G401 (cell line): ENCODE measurements at places on chromosomes 3 and 15. TPM values are rescaled to one million over a fixed set of nuclear protein-coding genes. Genes with fewer than 3 reads are reported as not detected.

DNA sequence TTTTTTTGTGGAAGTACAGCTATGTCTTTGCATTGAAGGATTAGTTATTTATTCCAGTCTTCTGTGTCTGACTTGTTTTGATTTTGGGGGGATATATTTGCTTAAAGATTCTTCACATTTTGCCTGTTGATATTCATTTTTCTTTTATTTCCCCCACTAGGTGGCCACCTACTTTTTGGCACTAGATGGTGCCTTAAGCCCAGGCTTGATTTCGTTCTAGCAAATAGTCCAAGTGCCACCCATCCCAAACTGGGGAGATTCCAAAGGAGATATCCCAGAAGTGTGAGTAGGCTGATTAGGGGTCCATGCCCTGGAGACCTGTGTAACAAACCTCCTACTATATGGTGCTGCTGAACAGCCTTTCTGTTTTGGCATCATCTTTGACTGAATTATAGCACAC, 80.0 kb upstream of the SPATA16 start:
- no peak for DNase-seq

GRCh38 chr3:50539356-50540286, 27.9 kb downstream of the C3orf18 start:
- no peak for DNase-seq

Gene EPHA6
- not detected in 2 replicates for total RNA-seq

Gene MYEF2
- total RNA-seq, result 11.3 and 13.3 TPM in 2 replicates

GRCh38 chr3:194139071-194139813, 3.3 kb downstream of the HES1 start:
- DNase-seq, result no peak

DNA sequence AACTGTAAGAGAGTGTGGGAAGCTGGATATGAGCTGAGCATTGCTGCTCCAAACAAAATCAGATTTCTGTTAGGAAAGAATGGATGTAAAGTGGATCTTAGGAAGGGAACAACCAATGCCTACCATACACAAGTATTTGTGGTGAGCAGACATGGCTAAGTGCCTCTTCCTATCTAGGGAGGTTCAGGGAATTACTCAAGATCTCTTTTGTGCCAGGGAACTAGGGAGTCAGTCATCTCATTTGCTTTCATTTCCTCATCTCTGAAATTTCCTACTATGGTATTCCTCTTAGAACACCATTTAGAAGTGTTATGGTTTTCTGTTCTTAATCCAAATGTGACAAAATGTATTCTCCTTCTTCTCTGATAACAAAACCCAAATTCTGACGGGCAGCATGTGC, 396.5 kb downstream of the FHIT start:
- no peak for DNase-seq

- no peak for DNase-seq
Observed at GRCh38 chr3:194537732-194538247, 51.0 kb upstream of the ATP13A3 start.

Gene CLDND1
- 25.6 and 27.2 TPM in 2 replicates for total RNA-seq

Gene SUCNR1
- 0.03 TPM in 1 of 2 replicates, not detected in the other for total RNA-seq

DNA sequence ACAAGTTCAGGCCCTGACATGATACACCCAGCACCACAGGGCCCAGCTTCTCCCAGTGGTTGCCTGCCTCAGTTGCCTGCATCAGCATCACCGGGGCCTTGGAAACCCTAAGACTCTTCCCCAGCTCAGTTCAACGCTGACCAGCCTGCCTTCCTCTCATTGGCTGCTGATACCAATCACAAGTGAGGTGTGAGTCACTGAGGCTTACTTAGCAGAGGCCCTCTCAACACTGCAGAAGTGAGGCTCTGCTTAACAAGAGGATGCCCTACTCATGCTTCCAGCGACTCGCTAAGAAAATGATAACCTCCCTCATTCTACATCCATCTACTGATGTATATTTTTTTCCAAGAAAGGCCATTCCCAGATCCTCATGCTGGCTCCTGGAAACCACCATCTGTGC, 151.9 kb downstream of the ADAMTS17 start:
- no peak for DNase-seq

Gene EPB42
- total RNA-seq, result not detected in 2 replicates

DNA sequence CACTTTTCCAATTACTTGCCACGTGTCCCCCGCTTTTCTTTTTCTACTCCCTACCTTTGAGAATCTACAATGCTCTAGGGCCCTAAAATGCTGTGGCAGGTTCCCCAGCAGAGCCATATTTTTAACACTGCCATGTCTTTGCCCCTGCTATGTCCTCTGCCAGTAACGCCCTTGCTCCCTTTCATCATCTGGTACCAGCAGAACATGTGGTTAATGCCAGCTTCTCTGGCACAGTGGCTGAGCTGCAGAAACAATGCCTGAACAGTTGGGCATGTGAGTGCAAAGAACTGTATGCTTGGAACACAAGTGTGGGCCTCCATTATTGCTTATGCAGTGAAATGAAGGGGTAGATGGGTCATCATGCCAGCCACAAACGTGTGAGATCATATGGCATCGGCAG, 287.6 kb downstream of the NEK10 start:
- no peak for DNase-seq

- DNase-seq, result no peak
Observed at GRCh38 chr3:7695049-7695448, 806.6 kb upstream of the LMCD1 start.

DNA sequence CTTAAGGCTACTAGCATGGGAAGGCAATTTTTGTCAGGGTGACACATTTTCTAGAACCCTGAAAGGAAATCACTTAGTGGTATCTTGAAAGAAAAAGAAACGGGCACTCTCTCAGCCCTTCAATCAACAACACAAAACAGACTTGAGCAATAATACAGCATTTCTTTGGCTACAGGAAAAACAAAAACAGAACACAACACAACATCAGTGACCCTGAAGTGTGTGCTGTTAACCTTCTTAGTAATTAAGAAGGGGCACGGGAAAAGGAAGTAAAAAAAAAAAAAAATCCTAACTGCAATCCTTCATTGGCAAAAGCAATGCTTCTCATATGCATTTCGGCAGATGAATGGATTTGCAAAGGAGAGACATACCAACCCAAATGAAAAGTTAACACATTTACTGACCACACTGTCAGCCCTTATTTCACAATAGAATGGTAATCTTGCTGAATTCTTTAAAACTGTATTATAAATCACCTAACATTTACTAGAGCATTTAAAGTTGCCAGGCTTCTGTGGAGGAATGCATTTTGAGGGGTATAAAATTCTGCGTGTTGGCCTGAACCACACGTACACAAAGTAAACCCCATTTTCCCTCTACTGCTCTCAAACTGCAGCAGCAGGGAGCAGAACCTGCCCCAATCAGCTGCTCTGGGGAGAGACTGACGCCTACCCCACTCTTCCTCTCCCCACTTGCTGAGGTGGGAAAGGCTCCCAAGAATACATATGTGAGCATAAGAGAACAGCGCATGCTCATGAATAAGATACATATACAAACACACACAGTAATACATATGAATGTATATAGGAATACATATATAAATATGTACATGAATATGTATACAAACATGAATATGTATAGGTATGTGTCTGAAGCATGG, 198.5 kb downstream of the FOXP1 start:
- DNase-seq, result no peak

DNA sequence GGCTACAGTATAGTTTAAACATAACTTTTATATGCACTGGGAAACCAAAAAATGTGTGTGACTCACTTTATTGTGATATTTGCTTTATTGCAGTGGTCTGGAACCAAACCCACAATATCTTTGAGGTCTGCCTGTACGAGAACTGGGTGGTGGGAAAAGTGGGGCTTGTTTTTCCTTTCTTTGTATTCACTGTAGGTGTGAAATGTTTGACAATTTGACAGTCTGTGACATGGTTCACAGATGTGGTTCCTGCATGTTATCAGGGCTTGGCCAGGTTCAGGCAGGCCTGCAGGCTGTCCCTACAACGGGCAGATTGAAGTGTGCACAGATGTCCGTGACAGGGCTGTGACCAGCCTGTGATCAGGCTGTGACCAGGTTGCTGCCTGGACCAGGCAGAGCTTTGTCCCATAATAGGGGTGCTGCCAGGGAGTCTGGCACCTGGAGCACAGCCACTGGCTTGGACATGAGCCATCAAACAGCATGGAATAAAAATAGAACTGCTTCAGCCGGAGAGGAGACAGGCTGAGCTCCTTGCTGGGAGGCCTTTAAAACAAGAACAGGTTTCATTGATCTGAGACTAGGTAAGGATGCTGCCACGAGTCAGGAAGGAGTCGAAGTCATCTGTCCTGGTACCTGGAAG, 61.0 kb downstream of the KLF13 start:
- DNase-seq, result peak; percentile 84

DNA sequence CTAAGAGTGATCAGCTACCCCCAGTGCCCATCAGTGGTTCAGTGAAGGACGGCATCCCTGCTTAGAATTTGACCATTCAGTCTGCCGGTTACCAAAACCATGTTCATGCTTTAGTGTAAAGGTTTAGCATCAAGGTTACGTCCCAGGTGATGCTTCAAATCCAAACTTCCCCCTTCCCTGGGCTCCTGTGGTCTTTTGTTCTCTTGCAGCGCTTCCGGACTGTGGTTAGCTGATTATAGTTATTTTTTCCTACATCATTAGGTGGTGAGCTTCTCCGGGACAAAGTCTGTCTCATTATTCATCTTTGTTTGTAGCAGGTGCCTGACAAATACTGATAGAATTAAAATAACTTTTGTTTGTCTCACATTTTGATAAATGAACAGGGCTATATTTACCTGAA, 28.3 kb upstream of the MYZAP start:
- DNase-seq, result no peak

DNA sequence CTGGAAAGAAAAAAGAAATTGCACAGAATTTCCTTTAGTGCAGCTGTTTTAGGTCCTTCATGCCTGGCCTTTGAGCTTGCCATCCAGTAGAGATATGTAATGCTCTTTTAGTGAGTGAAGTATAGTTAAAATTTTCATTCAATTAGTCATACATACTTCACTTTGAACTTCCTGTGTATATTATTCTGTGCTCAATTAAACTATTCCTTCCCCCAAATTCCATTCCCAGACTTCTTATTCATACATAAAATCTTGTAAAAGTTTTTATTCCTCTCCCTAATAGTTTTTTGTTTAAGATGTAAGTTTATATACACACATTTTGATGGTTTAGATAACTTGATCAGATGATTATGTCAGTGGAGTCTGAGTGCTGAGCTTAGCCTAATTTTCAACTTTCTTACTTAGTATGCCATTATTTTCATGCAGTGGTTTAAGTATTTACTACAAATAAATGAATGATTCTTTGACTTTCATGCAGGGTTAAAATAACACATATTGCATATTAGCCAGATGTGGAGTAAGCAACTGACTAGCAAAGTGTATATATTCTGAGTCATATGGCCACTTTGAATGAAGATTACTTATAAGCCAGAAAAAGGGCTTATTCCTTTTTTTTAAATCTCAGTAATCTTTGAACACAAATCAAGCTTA, 42.5 kb upstream of the ABHD10 start:
- no peak for DNase-seq

- DNase-seq, result peak; percentile 45
Observed at GRCh38 chr15:53808058-53808706, 48.7 kb upstream of the WDR72 start.

DNA sequence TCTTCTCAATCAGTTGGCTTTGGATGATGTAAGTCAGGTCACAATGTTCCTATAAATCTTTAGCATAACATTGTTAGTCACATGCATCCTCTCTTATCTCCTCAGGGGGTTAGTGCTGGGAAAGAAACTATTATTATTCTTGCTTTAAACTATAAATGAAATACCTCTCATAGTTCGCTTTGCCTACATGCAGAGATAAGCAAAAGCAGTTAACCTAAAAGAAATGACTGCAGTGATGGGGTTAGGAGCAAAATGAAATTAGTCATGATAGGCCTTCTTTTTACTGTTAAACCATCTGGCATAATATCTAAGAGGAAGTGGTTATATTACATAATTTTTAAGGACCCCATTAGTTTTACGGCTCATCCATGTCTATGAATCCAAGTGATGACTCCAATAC, 91.7 kb upstream of the IGSF10 start:
- no peak for DNase-seq

- DNase-seq, result no peak
Observed at GRCh38 chr15:77510066-77511057, 89.7 kb downstream of the HMG20A start.
